ENCODE measurements at places on chromosomes 11 and 22. TPM values are rescaled to one million over a fixed set of nuclear protein-coding genes. Genes with fewer than 3 reads are reported as not detected.

GRCh38 chr11:123286761-123287160 is 91.7 kb upstream of the CLMP start:
- DNase-seq: no peak

DNA sequence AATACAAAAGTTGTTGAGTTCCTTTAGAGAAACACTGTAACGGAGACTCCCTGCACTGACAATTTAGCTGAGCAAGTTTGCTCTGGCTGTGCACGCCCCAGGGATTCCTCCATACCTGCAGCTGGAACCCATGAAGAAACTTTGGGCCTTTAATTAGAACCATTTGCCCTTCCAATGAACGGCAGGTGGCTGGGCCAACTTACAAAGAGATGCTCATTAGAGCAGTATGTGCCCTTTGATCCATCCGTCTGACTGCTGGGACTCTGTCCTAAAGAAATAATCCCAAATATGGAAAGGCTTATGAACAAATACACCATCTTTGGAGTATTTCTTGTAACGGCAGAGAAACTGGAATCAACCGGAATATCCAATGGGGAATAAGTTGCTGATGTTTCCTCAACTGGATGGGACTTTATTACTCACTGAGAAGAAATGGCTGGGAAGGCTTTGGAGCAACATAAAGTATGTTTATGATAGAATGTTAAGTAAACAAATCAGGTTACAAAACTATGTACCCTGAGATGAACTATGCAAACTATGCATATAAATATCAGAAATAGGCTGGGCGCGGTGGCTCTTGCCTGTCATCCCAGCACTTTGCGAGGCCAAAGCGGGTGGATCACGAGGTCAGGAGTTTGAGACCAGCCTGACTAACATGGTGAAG is 24.4 kb upstream of the FBLN1 start:
- peak; percentile 12 for DNase-seq

- DNase-seq: no peak
Measured at GRCh38 chr22:47296405-47297260, 534.2 kb downstream of the TBC1D22A start.

- peak; percentile 39 for DNase-seq
Measured at GRCh38 chr11:46682773-46683752, 17.4 kb downstream of the ARHGAP1 start.

GRCh38 chr11:46663277-46663940 is 37.0 kb downstream of the ARHGAP1 start:
- DNase-seq: no peak

DNA sequence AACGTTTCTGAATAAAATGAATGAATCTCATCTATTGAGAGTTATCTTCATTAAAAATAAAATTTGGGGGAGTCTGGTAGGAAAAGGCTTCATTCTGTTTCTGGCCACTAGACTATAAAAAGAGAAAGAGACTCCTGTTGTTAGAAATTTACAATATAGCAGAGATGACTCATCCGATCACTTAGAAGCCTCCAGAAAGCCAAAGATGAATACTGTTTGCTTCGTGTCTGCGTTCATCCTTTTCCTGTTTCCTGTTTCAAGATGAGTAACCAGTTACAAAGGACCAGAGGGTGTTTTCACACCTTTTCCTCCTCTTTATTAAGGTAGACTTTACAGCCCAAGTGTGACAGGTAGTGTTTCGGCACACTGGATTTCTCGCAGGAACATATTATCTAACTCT is 1120.7 kb downstream of the LRRC4C start:
- no peak for DNase-seq

DNA sequence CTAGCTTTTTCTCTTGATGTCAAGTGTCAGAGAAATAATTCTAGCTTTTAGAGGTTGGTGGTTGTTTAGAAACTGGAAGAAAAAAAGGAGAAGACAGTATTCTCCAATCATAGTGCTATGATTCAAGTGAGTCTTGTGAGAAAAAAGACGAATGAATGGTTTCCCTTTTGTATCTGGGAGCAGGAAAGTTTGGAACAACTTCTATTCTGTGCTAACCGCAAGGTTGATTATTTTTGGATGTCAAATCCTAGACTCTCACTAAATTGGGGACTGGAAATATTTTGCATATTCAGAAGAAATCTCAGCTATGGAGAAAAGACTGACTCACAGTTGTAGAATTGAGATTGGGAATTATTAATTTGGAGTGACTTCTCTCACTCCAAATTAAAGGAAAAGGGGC is 69.2 kb downstream of the SYT13 start:
- DNase-seq: no peak

DNA sequence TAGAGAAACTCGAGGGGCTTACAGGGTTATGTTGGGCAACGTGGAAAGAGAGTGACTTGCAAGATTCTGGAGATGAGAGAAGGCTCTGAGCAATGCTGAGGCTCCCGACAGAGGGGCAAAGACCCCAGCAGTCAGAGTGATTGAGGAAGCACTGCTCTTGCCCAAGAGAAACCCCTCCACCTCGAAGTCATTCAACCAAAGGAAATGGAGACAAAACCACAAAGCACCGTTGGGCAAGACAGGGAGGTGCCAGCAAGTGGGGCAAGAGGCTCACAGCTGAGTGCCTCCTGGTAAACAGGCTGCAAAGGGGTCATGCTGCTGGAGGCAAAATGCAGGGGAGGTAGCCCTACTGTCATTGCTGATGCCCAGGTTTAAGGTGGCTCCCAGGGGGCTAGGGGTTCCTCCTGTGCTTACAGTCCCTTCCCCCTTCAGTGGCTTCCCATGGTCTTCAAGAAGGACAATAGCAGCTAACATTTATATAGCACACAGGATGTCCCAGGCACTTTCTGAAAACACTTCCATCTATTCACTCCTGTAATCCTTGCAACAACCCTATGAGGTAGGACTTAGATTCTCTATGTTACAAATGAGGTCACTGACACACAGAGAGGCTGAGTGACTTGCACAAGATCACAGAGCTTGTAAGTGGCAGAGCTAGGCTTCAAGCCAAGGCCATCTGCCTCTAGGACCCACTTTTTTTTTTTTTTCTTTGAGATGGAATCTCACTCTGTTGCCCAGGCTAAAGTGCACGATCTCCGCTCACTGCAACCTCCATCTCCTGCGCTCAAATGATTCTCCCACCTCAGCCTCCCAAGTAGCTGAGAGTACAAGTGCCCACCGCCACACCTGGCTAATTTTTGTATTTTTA is 18.1 kb upstream of the MYH9 start:
- DNase-seq: peak; percentile 92

- DNase-seq: peak; percentile 93
Measured at GRCh38 chr22:26579331-26579886, 10.5 kb downstream of the TPST2 start.

DNA sequence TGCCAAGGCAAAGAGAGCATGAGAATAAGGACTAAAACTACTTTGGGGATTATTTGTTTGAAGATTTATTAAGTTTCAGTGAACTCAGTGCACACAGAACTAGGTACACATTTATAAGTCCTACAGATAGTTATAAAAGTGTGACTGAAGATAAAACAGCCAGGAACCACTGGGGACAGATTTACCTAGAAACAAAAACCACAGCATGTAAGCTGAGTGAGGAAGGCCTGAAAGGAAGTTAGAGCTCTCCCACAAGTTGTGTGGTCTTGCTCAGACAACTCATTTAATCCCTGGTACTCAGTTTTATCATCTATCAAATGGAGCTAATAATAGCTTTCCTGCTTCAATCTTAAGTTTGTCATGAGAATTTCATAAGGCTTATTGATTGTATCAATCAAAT is 311.2 kb upstream of the FAT3 start:
- no peak for DNase-seq

DNA sequence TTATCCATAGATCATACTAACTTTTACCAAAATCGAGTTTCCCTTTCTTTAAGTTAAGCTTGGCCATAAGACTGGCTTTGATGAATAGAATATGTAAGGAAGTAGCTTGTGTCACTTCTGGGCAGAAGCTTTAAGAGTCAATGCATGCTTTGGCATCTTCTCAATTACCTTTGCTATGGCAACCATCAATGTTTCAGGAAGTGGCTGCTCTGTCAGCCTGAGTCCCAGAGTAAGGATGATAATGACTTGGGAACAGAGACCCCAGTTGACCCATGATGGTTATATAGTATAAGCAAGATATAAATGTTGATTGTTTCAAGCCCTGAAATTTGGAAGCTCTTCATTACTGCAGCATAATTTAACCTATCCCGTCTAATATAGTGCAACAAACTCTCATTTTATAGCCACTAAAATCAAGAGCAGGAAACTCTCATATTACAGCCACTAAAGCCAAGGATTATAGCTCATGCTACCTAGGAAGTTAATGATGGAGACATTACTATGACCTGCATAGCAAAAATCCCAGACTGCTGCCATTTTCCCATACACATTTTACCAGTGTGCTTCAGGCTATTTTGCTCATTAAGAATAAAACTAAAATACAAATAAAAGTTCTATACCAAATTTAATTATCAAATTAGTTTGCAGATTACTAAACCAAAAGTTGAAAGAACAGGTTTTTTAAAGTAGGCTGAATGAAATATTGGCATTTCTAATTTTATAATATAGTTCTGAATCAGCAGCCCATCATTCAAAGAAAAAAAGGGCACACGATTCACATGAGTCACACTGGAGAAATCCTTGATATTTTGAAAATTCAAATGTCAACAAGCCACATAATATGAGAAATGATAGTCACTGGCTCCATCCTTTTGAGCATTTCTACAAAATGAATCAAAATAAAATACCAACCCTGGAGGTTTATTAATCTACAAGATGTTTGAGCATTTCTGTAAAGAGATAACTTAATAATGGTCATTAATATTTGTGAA is 23.8 kb downstream of the FSHB start:
- DNase-seq: no peak

DNA sequence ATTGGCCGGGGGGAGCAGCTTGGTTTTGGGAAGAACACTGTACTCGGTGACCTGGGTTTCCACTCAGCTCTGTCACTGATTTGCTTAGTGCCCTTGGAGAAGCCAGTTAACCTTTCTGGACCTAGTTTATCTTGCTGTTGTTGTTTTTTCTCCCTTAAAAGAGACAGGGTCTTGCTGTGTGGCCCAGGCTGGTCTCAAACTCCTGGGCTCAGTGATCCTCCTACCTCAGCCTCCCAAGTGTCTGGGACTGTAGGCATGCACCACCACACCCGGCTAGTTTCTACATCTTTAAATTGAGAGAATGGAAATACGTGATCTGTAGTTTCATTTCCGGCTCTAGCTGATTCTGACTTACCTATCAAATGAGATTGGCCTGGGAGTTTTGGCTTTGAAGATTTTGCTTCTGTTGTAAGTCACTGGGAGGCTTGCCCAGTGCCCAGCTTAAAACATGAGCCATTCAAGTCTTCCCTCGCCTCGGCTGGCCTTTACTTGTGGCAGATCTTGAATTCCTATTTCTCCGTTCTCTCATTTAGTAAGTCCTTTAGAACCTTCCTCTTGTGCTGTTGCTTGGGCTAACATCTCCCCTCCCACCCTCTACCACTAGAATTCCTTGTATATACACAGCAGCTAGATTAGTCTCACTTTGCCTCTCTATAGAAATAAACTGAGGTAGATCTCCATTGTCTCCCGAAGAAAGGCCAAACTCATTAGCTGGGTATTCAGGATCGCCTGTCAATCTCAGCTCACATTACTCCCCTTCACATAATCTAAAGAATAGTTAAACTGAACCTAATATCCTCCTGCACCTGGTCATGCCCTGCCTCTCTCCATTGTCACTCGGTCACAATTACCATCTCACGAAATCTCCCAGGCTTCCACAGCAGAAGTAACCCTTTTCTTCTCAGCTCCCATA is 87.7 kb upstream of the SLC25A18 start:
- no peak for DNase-seq

DNA sequence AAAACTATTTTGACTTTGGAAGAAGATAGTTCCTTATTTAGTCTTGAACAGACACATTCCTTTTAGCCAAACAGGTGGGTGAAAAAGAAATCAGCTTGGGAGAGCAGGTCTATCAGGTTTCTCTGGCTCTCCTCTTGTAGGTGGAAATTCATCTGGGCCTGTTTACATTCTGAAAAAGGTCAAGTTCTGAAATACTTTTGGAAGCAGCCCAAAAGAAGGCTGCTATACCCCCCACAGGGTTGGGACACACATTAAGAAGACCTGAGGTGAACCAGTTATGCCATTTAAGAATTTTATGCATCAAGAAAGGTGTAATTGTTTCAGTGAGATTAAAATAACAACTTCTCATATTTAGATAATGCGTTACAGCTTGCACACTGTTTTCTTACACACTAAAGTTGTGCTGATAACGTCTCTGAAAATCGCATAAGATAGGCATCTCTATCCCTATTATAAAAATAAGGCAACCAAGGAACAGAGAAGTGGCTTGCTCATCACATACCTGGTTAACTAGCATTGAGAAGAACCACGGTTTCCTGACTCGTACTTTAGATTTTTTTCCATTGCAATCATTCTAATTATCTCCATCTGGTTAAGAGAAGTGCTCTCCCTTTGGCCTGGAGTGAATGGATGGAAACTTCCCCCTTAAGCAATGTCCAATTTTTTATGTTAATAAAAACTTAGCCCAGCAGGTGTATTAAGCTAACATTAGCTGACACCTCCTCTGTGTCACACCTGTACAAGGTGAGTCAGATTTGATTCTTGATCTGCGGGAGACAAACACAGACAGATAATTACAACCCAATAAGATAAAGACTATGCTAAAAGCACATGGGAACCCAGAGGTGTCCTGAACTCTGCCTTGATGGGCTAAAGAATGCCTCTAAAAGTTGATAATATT is 60.5 kb upstream of the UCP3 start:
- no peak for DNase-seq

- no peak for DNase-seq
Measured at GRCh38 chr11:86415026-86415425, 40.3 kb downstream of the CCDC81 start.

GRCh38 chr11:111059726-111060125 is 185.8 kb upstream of the POU2AF2 start:
- DNase-seq: no peak

GRCh38 chr22:44823806-44824205 is 71.4 kb downstream of the ARHGAP8 start:
- DNase-seq: peak; percentile 64

Gene HEPN1
- not detected for total RNA-seq

Gene DNAJB7
- not detected for total RNA-seq

Gene B4GALNT4
- total RNA-seq: not detected

Gene NCAM1
- 5.5 TPM for total RNA-seq

Gene OVOL1
- 0.14 TPM for total RNA-seq

Gene TBX10
- total RNA-seq: not detected

Gene GLYATL2
- not detected for total RNA-seq

Gene MPPED1
- total RNA-seq: not detected

Gene CNIH2
- total RNA-seq: 0.98 TPM

Gene RASD2
- not detected for total RNA-seq

Gene SLC2A11
- total RNA-seq: 16.9 TPM

Gene OLFML1
- total RNA-seq: 10.3 TPM
